ENCODE measurements at places on chromosomes 12 and 14. TPM values are rescaled to one million over a fixed set of nuclear protein-coding genes. Genes with fewer than 3 reads are reported as not detected.
A peak's percentile ranks its signal among the peaks of the same experiment; 100 is the strongest.

DNA sequence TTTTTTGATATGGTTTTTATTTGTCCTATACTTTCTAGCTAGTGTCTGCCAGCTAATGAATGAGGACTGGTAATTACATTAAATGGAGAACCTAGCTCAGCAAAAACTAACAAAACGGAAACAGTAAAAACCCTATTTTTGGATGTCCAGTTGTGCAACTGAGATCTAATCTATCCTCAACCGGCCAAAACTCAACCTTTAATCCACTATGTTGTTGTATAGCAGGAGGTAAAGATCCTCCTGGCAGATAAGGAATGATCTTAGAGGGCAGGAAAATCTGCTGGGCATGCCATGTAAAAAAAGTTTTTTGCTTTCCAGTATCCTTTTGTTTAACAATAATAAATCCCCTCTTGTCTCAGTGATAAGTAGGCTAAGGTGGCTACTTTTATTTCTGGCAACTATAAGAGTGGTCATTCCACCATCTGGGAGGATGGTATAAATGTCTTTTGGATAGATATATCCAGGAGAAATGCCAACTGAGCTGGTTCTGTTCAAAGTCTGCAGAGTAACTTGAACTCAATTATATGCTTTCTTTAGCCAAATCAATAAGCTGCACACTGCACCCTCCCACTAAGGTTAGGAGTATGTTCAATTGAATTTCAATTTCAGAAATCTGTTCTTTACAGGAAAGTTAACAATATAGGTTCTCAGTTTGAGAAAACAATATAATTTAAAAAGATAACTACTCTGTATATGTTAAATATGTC lies 40.1 kb downstream of the WASHC3 start:
- no peaks in the 10 kb centered on the region for H3K27me3 ChIP-seq
- no peak for DNase-seq
- peaks cover 74% of the 10 kb centered on the region for H3K36me3 ChIP-seq
- H3K4me1 ChIP-seq: no peaks in the 10 kb centered on the region

DNA sequence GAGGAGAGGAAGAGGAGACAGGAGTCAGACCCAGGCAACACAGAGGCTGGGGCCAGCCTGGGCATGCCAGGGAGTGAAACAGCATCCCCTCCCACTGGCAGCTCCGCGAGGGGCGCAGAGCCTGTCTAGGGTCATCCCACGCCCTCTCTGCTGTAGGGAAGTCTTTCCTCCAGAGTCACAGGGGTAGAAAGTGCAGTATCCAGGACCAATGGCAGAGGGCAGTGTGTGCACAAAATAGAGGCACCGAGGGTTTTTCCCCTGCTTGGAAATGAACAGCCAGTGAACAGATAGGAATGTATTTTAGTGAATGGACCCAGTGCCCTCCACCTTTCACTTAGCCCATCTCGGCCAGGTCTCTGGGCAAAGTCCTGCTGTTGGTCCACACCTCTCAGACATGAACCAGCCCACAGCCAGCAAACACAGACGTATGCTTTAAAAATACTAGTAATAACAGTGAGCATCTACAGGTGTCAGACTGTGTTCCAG lies 9.4 kb upstream of the KRT74 start:
- H3K36me3 ChIP-seq: no peaks in the 10 kb centered on the region
- no peaks in the 10 kb centered on the region for H3K4me1 ChIP-seq
- no peak overlapping the region for H3K27ac ChIP-seq
- no peaks in the 10 kb centered on the region for H3K27me3 ChIP-seq
- no peak for DNase-seq
- H3K4me3 ChIP-seq: no peak overlapping the region

DNA sequence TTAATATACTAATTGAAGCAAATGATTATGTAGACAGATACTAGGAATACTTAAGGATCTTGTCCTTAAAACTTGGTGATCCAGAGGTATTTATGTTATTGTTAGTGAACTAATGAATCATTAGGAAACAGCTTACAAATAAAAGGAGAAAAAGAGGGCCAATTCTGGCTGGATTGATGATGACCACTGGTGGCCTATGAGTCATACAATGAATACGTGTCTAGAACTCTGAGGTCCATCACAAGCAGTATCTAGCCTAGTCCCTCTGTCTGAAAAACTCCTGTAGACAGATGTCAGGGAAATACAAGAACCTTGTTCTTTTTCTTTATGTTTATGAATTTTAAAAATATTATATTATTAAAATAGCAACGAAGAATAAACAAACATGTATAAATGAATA lies 51.7 kb upstream of the RTL1 start:
- H3K27ac ChIP-seq: no peak overlapping the region
- no peaks in the 10 kb centered on the region for H3K27me3 ChIP-seq
- H3K36me3 ChIP-seq: no peaks in the 10 kb centered on the region
- no peak overlapping the region for H3K4me3 ChIP-seq
- DNase-seq: no peak
- no peaks in the 10 kb centered on the region for H3K4me1 ChIP-seq

DNA sequence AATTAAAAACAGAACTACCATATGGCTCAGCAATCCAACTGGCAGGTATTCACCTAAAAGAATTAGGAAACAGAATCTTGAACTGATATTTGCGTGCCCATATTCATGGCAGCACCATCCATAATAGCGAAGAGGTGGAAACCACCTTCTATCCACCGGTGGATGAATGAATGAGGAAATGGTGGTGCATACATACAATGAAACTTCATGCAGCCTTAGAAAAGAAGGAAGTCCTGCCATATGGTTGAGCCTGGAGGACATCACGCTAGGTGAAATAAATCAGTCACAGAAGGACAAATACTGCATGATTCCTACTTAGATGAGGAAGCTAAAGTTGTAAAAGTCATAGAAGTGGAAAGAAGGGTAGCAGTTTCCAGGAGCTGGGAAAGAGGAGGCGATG lies 6.6 kb downstream of the TCL1A start:
- no peaks in the 10 kb centered on the region for H3K36me3 ChIP-seq
- H3K27me3 ChIP-seq: peaks cover 2% of the 10 kb centered on the region
- H3K4me3 ChIP-seq: no peak overlapping the region

GRCh38 chr14:54259821-54260220 lies 137.0 kb upstream of the CDKN3 start:
- H3K36me3 ChIP-seq: no peaks in the 10 kb centered on the region
- H3K4me3 ChIP-seq: no peak overlapping the region
- DNase-seq: no peak
- no peaks in the 10 kb centered on the region for H3K4me1 ChIP-seq

DNA sequence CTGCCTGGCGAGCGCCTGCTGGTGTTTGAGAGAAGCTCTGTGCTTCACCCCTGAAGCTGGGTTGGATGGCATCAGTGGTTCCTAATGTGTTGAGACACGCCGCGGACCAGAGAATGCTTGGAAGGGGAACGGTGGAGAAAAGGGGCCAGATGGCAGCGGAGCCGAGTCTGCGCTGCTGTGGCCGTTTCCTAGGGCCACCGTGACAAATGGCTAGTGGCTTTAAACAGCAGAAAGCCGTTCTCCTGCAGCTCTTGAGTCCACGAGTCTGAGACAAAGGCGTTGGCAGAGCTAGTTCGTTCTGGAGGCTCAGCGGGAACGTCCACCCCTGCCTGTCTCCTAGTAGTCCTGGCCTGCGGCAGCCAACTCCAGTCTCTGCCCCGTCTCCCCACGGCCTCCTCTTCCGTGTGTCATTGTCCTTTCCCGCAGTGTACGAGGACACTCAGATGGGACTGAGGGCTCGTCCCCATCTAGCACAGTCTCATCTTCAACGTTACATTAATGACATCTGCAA lies 103.6 kb downstream of the ADGRD1 start:
- H3K27ac ChIP-seq: no peak overlapping the region
- no peak for DNase-seq
- H3K4me1 ChIP-seq: no peaks in the 10 kb centered on the region

- H3K4me1 ChIP-seq: peaks cover 30% of the 10 kb centered on the region
- peak; percentile 42 for DNase-seq
- peaks cover 71% of the 10 kb centered on the region for H3K36me3 ChIP-seq
- H3K27ac ChIP-seq: peak overlapping the region; percentile 50
These were observed 648 bp downstream of the ERP27 start for GRCh38 chr12:14937689-14938088.

- no peak for DNase-seq
- H3K4me1 ChIP-seq: no peaks in the 10 kb centered on the region
These were observed 140.4 kb downstream of the SLC35F4 start for GRCh38 chr14:57725399-57726077.

- no peaks in the 10 kb centered on the region for H3K27me3 ChIP-seq
- H3K36me3 ChIP-seq: peaks cover 70% of the 10 kb centered on the region
- H3K27ac ChIP-seq: no peak overlapping the region
- no peak for DNase-seq
- no peak overlapping the region for H3K4me3 ChIP-seq
These were observed 22.2 kb downstream of the AGAP2 start for GRCh38 chr12:57716305-57716704.

DNA sequence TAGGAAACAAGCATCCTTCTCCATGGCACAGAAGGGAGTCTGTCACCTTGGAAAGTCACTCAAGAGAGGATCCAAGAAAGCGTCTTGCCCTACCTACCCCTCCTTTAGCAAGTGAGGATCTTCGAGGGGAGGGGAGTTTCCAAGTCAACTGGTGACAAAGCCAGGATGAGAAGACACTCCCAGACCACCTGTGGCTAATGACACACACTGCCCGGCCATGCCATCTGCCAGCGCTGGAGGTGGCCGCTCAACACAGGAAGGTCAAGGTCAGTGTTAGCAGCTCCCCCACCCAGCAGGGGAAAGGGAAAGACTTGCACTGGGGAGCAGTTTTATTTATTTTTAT lies 41.3 kb downstream of the ELK3 start:
- peaks cover 46% of the 10 kb centered on the region for H3K4me1 ChIP-seq
- no peak for DNase-seq
- H3K4me3 ChIP-seq: no peak overlapping the region
- H3K36me3 ChIP-seq: peaks cover 34% of the 10 kb centered on the region
- no peak overlapping the region for H3K27ac ChIP-seq
- no peaks in the 10 kb centered on the region for H3K27me3 ChIP-seq

DNA sequence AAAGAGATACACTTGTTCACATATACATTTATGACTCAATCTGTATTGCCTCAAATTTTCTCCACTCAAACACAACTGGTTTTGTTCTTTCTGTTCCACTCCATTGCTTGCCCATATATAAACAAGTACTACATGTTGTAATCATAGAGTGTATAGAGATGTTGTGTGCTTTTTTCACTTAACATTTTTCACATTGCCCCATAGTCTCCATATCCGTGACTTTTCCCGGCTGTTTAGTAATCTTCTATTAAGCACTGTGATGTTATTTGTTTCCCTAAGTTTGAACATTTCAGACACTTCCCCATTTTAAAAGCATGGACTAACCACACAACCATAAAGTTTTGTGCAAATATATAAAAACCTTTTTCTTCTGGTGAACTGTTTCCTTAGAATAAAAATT lies 45.5 kb upstream of the PTPRR start:
- no peak overlapping the region for H3K27ac ChIP-seq
- H3K4me3 ChIP-seq: no peak overlapping the region
- no peaks in the 10 kb centered on the region for H3K27me3 ChIP-seq
- H3K36me3 ChIP-seq: no peaks in the 10 kb centered on the region
- DNase-seq: no peak

DNA sequence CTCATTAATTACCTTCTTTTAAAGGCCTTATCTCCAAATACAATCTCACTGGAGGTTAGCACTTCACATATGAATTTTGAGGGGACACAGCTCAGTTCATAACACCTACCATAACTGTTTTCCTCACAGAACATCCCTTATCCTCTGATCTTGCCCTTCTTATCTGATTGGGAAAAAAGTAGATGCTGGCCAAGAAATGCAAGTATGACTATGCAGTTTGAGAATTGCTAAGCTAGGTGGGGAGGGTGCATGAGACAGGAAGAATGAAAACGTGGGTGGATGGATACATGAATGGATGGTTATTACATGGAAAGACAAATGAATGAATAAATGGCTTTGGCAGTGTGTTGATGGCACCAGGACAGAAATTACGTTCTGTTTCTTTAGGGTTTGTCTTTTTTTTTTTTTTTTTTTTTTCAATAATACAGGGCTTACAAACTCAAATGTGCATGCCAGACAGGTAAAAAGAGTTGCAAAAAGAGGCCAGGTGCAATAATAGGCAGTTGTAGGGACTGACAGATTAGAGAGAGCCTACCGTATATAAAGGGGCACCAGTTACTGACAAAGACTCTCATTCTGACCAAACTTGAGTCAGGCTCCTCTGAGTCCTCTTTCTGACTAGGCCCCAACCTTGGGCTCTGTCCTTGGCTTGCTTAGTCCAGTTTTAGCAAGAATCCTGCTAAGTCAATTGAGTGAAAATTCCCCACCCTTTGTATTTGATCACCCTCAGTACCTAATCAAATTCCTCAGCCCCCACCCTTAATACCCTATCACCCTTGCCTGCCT lies 304.9 kb downstream of the ZFP36L1 start:
- no peak overlapping the region for H3K4me3 ChIP-seq
- no peaks in the 10 kb centered on the region for H3K36me3 ChIP-seq
- H3K27me3 ChIP-seq: no peaks in the 10 kb centered on the region
- H3K27ac ChIP-seq: no peak overlapping the region

- no peak overlapping the region for H3K4me3 ChIP-seq
- DNase-seq: no peak
- H3K27me3 ChIP-seq: no peaks in the 10 kb centered on the region
- no peaks in the 10 kb centered on the region for H3K36me3 ChIP-seq
- no peak overlapping the region for H3K27ac ChIP-seq
These were observed 234.3 kb downstream of the DACT1 start for GRCh38 chr14:58872061-58872460.

GRCh38 chr14:89700801-89701200 lies 253.7 kb downstream of the EFCAB11 start:
- no peak for DNase-seq
- no peak overlapping the region for H3K27ac ChIP-seq

DNA sequence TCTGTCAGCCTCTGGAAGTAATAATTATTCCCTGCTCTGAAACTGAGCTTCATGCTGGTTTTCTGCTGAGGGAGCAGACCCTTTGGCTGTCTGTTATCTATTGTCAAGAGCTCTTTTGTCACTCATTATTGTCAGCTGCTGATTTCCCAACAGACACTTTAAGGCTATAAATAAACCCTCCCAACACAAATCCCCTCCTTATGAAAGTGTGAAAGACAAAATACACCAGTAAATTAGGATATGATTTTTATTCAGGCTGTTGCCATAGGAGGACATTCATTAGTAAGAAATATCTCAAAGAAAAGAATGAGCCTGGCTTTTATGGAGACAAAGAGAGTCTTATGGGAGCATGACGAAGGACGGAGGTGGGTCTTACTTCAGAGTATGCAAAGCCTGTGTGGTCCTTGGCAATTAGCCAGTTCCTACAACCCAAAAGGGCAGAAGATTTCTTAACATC lies 180.8 kb downstream of the CRADD start:
- no peaks in the 10 kb centered on the region for H3K4me1 ChIP-seq
- DNase-seq: no peak
- no peak overlapping the region for H3K27ac ChIP-seq
- H3K4me3 ChIP-seq: no peak overlapping the region
- H3K27me3 ChIP-seq: no peaks in the 10 kb centered on the region
- no peaks in the 10 kb centered on the region for H3K36me3 ChIP-seq

The SSPN gene
- not detected for polyA plus RNA-seq

The SYT10 gene
- not detected for polyA plus RNA-seq

The GPR162 gene
- polyA plus RNA-seq: not detected

The CACNA2D4 gene
- 10.4 TPM for polyA plus RNA-seq
